ENCODE measurements at places on chromosomes 5 and 9.

- no peak for DNase-seq
These were observed 53.1 kb upstream of the EDIL3 start for GRCh38 chr5:84437673-84438315.

DNA sequence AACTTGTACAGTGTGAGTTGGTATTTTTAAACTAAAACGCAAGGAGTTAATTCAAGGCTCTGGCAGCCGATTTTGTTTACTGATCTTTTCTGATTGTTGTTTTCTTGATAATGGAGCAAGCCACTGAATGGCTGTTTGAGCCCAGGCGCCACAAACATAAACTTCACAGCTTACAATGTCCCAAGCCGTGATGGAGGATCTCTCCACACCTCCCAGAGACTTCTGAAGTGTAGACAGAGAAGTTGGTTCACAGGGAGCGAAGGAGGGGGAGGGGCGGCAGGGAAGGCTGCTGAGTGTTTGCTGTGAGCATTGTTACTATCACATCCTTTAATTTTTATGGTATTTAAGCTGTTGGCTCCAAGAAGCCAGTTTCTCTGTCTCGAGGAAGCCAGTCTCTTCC lies 14.7 kb downstream of the ISL1 start:
- no peak for DNase-seq

GRCh38 chr9:86406366-86406765 lies 52.2 kb upstream of the TUT7 start:
- no peak for DNase-seq

DNA sequence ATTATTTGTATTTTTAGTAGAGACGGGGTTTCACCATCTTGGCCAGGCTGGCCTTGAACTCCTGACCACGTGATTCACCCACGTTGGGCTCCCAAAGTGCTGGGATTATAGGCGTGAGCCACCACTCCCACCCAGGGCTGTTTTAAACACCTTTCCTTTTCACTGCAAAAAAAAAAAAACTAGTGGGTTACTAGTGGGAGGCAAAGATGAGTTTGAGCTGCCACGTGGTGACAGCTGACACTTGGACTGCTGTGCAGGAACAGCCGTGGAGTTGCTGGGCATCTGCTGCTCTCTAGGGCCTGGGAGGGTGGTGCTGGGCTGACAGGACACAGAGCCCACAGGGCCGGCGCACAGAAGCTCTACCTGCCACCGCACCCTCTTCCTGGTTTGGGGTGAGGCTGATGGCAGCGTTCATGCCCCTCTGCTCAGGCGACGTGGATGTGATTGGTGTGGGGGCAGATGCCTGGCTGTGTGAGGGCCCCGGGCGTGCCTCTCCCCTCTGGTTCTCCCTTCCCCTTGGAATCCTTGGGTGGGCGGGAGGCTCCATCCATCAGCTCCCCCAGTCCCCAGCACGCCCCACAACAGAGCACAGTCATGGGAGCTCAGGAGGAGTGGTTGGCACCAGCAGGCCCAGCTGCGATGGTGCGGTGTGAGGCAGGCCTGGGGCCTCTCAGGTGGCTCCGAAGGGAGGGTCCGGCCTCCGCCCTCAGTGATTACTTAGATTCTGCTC lies 16.9 kb downstream of the RABL6 start:
- DNase-seq: no peak

- peak; percentile 64 for DNase-seq
These were observed at the start of gene GPSM1 for GRCh38 chr9:136327304-136327974. Gene GPSM1 (plus strand): TSS chr9:136327539. CDS start chr9:136327696, 157 bp downstream.

- DNase-seq: no peak
These were observed 182.7 kb downstream of the OLFM1 start for GRCh38 chr9:135269912-135270830.

DNA sequence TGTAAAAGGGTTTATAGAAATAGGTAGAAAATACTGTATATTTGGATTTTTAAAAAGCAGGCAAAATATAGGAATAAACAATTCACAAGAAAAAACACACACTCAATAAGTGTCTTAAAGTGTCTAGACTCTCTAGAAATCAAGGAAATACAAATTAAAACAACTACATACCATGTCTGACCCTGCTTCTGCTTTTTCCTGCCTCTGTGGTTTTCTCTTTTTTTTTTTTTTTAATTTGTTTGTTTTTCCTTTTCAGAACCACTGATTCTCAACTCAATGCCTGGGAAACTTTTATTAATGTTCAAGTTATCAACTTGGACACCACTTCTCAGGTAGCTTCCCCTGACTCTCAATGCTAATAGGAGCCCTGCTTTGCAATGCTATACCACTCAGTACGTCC lies 25.5 kb upstream of the TAS2R1 start:
- no peak for DNase-seq

DNA sequence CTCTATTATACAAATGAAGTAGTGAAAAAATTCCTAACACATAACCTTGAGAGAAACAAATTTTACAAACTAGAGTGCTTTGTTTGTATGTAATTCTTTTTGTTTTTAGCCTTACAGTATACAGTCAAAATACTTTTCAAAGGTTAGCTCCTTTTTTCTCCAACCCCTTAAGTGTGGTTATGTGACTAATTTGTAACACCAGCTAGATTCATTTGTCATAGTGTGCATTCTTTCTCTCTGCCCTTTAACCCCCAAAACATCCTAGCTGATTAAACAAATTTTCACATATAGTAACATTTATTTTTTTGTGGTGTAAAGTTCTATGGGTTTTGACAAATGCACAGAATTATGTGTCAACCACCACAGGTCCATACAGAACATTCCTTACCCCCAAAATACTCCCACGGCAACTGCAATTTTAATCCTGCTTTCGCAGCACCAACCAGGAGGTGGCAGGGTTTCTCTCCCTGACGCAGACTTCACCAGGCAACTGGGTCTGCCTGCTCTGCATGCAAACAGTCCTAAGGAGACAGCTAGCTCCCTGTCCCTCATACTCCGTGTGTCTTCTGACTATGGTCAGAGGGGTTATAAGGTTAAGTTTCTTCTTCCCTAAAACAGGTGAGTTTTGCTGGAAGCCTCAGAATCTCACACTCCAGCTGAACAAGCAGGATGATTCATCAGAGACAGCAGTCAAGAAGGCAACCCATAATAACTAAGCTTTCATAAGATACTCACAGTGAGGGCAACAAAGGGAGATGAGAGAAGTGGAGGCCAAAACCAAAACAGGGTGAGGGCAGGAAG lies 44.5 kb upstream of the NR5A1 start:
- DNase-seq: peak; percentile 22

DNA sequence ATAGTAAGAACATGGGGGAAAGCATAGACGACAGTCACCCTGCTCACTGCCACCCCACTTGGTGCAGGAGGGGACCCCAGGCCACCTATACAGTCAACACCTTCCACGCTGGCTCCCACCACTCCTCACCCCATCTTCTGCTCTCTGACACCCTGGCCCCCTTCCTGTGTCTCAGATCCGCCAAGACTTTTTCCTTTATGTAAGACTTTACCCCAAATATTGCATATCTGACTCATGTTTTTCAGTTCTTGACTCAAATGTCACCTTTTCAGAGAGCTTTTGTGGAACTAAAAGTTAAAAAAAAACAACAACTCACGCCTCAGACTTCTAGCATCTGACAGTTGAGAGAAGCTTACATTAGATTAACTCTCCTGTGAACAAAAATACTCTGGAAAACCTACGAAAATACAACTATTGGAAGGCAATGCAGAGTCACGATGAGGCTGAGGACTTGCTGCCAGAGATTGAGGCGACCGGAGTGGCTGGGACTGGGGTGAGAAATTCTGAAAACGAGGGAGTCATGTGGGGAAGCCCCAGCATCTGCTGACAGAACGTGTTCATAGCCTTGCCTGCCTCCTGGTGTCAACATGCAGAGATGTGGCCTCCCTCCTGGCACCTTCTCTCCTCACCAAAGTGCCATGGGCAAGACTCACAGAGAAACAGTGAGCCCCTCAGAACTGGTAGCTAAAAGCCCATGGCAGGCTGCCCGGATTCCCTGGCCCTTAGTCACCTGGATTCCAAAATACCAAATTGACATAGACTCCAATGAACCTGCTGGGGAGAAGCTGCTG lies 22.4 kb upstream of the FCN2 start:
- no peak for DNase-seq

DNA sequence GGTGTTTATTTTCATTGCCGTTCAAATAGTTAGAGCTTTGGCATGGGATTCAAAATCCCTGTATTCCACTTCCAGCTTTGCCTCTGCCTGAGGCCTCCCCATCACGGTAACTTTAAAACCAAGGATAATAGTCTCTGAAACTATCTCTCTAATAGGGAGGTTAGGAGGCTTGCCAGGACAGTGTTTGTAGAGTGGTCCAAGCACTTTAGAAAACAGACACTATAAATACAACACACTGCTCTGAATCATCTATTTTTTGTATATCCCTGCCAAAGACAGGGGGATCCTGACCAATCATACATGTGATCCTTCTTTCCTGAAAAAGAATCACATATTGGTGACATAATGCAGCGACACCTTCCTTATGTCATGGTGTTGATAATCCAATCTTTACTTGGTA lies 326.8 kb downstream of the BNC2 start:
- no peak for DNase-seq

- DNase-seq: peak; percentile 6
These were observed 151.5 kb downstream of the TAF11L14 start for GRCh38 chr5:17785774-17786173.

- peak; percentile 56 for DNase-seq
These were observed 216.2 kb upstream of the ACTBL2 start for GRCh38 chr5:57698802-57699201.

- no peak for DNase-seq
These were observed 68.8 kb downstream of the TLR4 start for GRCh38 chr9:117772960-117773359.

DNA sequence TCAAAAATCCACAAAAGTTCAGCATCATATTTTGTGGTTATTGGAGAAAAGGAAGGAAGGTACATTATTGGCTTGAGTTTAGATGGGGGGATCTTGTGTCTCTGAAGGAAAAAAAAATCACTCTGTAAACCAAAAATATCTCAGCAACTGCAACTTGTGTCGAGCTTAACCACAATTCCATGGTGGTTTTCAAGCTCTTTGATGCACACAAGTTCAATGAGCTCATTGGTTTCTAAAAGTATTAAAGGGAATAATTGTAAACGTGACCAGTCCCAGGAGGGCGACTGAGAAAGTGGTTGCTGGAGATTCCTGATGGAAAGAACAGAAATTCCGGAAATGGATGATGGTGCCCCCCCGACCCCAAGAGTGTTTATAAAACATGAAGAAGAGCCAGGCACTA lies 173.8 kb downstream of the PSAT1 start:
- no peak for DNase-seq

DNA sequence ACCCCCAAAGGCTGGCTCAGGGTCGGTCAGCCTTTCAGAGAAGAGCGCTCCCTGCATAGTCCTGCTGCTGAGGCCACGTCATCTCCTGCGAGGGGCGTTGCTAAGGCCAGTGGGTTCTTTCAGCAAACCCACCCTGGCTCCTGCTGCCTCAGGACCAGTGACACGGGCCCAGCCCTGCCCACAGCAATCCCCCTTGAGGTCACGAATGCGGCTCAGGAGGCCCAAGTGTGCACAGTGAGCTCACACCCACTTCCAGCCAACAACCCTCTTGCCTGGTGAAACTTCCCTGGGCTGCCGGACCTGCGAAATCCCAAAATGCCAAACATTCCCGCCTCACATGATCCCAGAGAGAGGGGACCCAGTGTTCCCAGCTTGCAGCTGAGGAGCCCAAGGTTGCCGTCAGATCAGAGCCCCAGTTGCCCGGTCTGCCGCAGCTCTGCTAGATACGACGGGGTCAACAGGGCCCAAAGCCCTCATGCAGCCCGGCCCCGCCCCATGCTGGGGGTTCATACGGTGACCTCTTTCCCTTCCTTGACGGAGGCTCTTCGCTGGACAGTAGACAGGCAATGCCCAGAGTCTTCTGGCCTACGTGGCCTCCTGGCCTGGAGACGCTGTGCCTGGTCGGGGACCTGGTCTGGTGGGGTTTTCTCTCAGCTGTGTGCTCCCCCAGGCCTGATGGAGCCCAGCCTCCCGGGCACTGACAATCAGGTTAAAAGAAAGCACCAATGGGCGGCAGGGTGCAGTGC lies 116.4 kb upstream of the COL5A1 start:
- DNase-seq: no peak

DNA sequence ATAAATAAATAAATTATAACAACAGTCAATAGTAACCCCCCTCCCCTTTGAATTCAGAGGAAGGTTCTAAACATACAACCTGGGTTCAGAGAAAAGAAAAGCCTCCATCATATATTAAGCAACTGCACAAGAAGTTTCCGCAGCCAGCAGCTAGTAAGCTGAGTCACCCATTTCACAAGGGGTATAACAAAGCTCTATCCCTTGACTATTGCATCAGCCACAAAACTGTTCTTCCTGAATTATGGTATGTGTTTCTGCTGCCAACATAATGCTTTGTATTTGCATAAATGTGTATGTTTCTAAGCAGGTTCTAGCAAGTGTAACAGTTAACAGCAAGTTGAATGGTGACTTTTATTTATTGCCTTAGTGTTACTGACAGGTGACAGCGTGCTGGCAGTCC lies 6.8 kb upstream of the CEP120 start:
- DNase-seq: no peak

GRCh38 chr9:3954331-3955304 lies 345.2 kb downstream of the GLIS3 start:
- DNase-seq: no peak

GRCh38 chr5:131321066-131321465 lies 57.2 kb downstream of the CDC42SE2 start:
- no peak for DNase-seq

GRCh38 chr5:67465537-67466207 lies 269.1 kb upstream of the CD180 start:
- no peak for DNase-seq

GRCh38 chr9:102000956-102001355 lies 262.5 kb upstream of the GRIN3A start:
- no peak for DNase-seq

DNA sequence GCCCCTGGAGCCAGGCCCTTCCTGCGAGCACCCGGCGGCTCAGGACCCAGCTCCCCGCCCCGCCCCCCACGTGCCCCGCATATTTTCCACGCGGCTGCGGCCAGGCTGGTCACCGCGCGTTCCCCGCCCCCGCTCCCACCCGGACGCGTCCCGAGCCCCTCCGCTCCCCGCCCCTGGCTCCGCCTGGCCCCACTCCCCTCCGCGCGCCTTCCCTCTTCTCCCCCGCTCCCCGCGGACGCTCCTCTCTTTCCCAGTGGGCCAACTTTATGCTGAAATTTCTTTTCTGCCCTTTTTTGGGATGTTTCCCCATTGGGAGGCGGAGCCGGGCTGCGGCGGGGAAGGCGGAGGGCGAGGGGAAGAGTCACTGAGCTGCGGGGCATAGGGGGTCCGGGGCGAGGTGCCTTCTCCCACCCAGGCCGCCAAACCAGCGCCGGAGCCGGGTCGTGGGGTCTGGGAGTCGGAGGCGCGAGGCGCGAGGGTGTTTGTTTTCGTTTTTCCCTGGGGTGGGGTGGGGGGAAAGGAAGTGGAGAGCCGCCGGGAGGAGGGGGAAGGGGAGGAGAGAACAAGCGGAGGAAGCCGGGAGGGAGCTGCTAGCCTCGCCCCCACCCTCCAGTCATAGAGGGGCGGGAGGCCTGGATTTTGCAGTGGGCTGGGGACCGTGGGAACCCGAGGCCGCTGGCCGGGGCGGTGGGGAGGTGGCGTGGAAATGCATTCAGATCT lies 1.0 kb upstream of the TPM2 start:
- peak; percentile 34 for DNase-seq

- no peak for DNase-seq
These were observed 118.7 kb upstream of the FOXD4L5 start for GRCh38 chr9:65403721-65404120.

- peak; percentile 29 for DNase-seq
These were observed 223.3 kb downstream of the SLF1 start for GRCh38 chr5:94841598-94842322.

GRCh38 chr5:73160239-73160671 lies 12.7 kb upstream of the TMEM174 start:
- DNase-seq: no peak
